Urothelium cell line (cell line): ENCODE measurements at places on chromosomes 1 and 21.

DNA sequence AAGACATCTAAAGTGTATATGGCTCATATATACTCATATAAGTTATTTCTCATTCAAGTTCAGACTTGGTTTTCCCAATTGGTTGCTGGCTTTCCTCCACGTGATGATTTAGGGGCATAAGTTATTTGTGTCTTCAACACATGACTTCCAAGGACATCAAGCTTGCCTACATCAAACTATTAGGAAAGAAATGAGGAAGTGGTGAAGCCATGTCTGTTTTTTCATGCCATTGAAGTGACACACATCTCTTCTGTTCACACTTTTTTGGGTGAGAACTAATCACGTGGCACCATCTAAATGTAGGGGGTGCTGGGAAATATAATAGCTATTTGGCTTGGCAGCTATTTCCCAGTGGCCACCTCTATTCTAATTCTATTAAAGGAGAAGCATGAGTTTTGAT lies 282.1 kb downstream of the OMA1 start:
- no peak for DNase-seq

GRCh38 chr1:42853116-42853884 lies 6.9 kb downstream of the ZNF691 start:
- no peak for DNase-seq

DNA sequence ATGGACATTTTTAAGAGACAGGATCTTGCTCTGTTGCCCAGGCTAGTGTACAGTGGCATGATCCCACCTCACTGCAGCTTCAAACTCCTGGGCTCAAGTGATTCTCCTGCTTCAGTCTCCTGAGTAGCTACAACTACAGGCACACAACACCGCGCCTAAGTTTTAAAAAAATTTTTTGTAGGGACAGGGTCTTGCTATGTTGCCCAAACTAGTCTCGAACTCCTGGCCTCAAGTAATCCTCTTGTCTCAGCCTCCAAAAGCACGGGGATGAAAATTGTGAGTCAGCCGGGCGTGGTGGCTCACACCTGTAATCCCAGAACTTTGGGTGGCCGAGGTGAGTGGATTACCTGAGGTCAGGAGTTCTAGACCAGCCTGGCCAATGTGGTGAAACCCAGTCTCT lies 20.4 kb downstream of the MYSM1 start:
- no peak for DNase-seq

DNA sequence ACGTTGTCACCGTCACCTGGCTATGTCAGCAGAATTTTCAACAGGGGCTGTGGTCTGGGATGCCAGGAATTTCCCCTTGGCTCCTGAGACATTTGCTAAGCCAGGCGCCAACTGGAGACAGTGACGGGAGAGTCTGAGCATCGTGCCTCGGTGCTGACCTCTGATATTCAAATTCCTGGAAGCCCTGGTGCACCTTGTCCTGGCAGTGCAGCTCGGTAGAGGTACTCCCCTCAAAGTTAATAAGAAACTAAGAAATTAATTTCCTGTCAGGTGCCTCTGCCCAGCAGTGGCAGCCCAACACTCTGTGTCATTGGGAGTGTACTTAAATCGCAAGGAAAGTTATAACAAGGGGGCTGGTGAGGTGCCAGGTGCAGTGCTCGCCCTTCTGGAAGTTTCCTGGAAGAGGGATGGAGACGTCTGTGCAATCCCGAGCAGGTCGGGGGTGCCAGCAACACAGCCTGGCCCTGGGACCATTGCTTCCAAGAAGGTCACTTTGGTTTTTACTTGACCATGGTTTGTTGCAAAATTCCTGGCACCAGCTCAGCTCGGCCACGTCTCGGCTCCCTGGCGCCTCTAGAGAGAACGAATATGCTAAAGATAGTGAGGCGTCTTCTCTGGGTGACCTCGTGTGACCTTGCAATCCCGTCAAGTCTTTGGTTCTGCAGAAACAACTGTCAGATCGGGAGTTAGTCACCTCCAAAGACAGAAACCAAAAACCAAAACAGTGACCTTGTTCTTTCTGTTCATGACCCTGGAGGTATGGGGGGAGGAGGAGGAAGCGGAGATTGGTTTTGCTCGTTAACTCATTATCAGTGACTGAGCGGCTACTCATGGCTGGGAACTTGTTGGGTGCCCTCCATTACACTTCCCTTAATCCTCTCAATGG lies 149.5 kb upstream of the VAMP3 start:
- DNase-seq: no peak

DNA sequence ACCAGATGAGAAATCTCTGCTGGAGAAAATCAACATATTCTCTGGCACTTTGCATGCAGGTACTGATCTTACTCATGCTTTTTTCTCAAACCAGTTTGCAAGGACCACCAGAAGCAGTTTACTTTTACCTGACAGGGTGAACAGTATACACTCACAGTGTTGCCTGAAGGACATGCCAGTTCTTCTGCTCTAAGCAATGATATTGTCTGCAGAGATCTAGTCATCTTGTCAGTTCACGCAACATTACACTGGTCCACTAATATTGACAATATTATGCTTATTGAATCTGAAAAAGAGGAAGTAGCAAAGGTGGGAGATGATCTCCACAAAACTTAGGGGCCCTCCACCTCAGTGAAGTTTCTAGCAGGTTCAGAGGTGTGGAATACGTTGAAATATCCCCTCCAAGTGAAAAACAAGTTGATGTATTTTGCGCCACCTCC lies 3.8 kb upstream of the S100B start:
- DNase-seq: no peak

DNA sequence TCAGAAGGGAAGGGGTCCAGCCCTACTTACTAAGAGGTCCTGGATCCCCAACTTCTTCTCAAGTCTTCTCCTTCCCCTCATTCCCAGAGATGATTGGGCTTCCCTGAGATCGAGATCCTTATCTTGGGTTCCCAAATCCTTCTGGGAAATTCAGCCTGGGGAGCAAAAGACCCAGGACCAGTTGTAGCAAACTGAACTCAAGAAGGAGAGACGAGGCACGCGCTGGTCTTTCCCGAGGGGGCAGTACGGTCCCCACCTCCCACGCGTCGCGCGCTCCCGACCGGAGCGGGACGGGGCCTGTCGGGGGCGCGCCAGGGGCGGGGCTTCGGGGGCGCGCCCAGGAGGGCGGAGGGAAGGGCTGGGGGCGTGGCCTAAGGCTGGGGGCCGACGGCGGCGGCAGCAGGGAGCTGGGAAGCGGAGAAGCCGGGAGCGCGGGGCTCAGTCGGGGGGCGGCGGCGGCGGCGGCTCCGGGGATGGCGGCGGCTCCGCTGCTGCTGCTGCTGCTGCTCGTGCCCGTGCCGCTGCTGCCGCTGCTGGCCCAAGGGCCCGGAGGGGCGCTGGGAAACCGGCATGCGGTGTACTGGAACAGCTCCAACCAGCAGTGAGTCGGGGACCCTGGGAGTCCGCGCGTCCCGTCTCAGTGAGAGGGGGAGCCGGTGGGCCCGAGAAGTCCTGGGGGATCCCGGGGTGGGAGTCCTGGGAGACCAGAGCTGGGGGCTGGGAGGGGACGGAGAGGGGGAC lies at the start of gene EFNA3:
TSS of gene EFNA3 (plus strand) at position 369 of the 741 bp plus-strand sequence. CDS start at position 474, 105 bp downstream.
- DNase-seq: peak; percentile 96

DNA sequence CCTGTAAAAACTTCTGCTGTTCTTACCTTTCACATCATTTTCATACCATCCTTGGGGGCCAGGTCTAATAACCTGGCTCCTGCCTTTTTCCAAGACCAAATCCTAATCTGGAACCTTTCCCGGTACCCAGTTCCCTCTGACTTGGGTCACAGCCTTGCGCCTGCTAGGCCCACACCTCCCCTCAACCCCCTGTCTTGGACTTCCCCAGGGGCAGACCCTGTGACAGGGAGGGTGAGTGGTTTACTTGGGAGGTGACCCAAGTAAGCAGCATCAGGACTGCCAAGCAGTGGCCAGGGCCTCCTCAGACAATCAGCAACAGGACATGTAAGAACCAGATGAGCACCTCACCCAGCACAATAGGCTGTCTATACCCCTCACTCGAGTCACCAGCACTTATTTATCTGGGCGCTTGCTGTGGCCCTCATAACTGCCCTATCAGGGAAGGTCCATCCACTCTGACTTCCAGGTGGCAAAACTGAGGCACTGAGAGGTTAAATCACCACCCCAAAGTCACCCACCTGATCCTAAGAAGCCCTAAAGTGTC lies 124.7 kb downstream of the MATN1 start:
- no peak for DNase-seq

GRCh38 chr1:204368996-204369726 lies 9.4 kb upstream of the PLEKHA6 start:
- DNase-seq: no peak

- DNase-seq: no peak
Measured at GRCh38 chr1:27547220-27548116, 56.5 kb downstream of the AHDC1 start.

DNA sequence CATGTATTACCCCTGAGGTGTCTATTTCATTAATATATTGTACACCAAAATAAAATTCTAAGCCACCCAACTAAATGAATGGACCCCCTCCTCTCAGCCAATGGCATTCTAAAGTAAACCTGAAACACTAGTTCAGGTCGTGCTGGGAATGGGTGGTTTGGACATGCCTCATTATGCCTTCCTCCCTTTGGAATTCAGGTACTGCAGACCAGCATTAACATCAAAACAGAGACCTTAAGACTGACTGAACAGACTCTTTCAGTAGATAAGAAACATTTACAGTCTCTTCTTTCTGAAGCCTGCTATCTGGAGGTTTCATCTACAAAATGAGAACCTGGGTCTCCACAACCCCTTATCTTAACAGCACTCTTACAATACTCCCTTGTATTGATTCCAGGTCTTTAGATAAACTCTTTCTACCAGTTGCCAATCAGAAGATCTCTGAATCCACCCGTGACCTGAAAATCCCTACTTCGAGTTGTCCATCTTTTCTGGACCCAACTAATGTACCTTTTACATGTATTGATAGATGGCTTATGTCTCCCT lies 93.6 kb downstream of the PKN2 start:
- no peak for DNase-seq

- no peak for DNase-seq
Measured at GRCh38 chr1:150603711-150604110, 24.3 kb upstream of the MCL1 start.

DNA sequence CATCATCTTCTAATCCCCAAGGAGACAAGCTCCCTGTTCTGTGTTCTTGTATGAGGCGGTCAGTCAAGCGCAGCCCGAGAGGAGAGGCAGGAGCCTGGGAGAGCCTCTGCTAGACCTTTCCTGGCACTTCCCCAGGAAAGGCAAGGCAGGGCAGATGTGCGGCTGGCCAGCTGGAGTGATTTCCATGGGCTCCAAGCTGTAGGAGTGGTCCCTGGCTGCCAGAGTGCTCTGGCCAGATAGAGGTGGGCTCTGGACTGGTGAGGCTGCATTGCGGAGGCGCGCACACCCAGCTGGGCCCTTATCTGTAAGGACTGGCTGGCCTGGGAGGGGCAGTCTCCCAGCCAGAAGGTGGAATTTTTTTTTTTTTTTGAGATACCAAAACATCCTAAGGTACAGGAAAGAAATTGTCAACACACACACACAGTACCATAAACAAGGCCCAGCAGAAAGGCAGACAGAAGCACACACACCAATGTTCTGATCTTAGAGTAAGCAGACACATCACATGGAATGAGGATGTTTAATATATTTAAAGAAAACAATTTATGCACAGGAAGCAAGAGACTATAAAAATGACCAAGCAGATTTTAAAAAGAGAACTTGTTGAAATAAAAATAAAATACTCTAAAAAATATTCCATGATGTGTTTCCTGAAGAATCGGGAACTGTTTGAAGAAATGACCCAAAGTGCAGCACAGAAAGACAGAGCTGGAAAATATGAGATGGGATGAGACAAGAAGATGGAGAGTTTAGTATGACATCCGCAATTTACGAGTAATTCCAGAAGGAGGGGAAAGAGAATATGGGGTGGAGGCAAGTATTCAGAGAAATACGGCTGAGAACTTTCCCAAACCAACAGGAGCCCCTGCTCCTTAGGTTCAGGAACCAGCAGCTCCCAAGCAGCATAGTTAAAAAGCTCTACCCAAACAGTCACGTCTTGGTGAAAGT lies 13.4 kb downstream of the IBA57 start:
- no peak for DNase-seq

DNA sequence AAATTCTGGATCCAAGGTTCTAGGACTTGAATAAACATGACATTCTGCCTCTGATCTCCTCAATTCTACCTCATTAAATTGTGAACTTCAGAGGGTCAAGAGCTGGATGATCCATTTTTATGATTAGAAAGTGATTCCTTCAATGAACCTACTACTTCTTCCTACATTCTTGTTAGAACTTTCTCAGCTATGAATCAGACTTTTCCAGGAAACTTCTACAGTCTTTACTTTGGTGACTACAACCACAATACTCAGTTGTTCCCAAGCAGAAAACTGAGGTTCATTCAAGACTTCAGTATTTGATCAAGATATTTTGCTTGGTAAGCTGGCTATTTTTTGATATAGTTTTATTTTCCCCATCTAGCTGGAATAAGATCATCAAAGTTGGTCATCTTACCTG lies 51.4 kb downstream of the CDC7 start:
- no peak for DNase-seq

GRCh38 chr1:33072707-33073106 lies 8.2 kb upstream of the AZIN2 start:
- DNase-seq: no peak

- DNase-seq: no peak
Measured at GRCh38 chr1:218694636-218695035, 349.5 kb downstream of the TGFB2 start.

- DNase-seq: peak; percentile 18
Measured at GRCh38 chr21:17585875-17586450, 26.7 kb downstream of the BTG3 start.

DNA sequence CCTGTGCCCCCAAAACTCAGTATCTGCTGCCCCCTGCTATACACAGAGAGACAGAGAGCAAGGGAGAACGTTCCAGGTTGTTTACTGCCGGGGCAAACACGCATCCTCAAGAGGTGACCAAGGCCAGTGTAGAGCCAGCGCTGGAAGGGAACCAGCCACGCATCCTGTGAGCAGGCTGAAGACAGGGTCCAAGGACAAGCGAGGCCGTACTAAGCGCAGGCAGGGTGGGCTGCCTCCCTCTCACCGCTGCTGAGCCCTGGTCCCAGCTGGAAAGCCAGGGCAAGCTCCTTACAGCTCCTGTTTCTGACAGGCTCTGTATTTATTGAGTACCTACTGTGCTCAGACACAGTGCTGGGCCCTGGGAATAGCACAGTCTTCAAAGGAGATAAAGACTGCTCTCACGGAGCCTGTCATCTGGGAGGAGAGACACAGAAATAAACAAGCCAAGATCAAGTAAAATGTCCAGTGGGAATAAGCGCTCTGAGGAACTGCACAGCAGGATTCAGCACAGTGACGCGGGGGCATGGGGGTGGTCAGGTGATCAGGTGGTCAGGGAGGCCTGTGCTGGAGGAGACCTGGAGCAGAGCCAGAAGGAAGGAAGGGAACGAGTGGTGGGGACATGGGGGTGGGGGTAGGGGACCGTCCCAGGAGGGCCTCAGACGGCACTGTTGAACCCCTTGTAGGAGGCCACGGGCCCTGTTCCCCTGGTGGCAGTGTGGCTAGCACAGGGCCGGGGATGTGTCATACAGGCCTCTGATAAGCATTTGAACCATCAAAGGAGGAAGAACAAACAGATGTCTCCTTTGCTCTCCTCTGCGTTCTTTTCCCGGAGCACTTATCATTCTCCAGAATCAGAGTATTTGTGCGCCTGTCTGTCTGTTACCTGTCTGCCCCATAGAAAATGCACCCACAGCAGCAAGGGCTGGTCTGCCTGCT lies 37.8 kb upstream of the EFHD2 start:
- DNase-seq: no peak
